Right hindlimb (tissue), 1 donor: ENCODE measurements at places on chromosomes 2 and 18.

DNA sequence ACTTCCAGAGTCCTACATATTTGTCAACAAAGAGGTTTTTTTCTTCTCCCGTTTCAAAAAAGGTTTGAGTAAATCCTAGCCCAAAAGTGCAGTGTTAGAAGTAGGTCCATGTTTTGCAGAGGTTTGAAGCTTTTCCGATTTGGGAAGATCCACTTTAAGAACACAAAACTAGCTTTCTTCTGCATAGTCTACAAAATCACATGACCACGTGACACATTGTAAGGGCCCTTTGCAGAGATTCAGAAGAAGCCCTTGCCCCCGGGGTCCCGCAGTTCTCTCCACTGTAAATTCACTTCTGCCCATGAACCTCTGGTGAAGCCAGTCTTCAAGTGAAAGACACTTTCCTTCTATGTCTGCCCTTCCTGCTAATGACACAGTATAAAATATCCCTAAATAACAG, 49.4 kb downstream of the PAX3 start:
- no peak for DNase-seq

- DNase-seq, result peak; percentile 26
Observed at GRCh38 chr2:40304340-40304739, 147.6 kb downstream of the SLC8A1 start.

DNA sequence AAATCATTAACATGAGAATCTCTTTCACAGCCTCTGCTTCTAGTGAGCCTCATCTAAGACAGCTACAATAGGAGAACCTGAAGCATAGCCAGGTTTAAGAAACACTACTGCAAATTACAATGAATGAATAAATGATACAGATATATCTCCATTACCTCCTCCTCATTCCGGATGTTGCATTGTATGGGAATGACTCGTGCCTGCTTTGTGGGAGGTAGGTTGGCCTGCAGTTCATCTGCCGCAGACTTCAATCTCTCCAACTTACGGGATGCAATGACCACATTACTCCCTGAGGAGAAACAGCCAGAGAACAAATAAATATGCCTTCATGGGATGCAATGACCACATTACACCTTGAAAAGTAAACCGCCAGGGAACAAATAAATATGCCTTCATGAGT, 15.4 kb downstream of the PECR start:
- no peak for DNase-seq

- no peak for DNase-seq
Observed at GRCh38 chr2:211722928-211723327, 815.7 kb downstream of the ERBB4 start.

GRCh38 chr2:46866770-46867246, 48.8 kb downstream of the MCFD2 start:
- no peak for DNase-seq

- DNase-seq, result peak; percentile 72
Observed at GRCh38 chr2:234771980-234772732, 179.7 kb upstream of the SH3BP4 start.

- DNase-seq, result no peak
Observed at GRCh38 chr2:155815851-155816250, 516.7 kb downstream of the NR4A2 start.

DNA sequence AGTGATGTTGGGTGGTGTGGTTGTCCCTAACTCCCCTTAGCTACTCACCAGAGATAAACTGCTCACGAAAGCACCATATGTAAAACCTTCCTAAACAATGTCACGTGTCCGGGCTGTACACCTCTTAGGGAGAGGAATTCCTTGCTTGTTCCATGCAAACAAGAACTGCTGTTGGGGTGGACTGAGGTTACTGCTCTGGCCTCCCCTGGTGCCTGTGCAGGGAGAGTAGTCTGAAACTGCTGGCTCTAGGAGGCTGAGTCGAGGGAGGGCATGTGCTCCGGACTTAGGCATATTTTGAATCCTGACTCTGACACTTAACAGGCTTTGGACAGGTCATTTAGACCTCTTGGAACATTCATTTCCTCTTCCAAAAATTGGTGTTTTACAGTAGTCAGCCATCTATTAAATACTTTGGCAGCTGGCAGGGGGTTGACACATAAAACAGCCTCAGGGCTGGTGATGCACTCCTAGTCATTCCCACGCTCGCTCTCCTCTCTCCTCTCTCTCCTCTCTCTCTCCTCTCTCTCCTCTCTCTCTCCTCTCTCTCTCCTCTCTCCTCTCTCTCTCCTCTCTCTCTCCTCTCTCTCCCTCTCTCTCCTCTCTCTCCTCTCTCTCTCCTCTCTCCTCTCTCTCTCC, 10.6 kb downstream of the THNSL2 start:
- DNase-seq, result no peak

DNA sequence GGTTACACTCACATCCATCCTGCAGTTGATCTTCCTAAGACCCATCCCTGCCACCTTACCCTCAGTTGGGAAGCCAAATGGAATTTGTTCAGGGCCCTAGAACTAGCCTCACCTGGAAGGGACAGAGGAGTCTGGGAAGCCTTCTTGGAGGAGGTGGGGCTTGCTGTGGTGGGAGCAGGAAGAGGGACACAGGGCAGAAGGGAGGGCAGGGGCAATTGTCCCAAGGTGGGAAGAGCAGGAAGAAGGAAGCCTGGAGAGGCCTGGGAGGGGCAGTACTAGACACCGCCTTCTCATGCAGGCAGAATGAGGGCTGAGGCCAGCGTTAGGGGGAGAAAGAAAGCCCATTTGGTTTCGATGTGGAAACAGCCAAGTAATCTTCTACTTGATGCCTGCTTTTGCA, 34.1 kb upstream of the ASPRV1 start:
- DNase-seq, result no peak

DNA sequence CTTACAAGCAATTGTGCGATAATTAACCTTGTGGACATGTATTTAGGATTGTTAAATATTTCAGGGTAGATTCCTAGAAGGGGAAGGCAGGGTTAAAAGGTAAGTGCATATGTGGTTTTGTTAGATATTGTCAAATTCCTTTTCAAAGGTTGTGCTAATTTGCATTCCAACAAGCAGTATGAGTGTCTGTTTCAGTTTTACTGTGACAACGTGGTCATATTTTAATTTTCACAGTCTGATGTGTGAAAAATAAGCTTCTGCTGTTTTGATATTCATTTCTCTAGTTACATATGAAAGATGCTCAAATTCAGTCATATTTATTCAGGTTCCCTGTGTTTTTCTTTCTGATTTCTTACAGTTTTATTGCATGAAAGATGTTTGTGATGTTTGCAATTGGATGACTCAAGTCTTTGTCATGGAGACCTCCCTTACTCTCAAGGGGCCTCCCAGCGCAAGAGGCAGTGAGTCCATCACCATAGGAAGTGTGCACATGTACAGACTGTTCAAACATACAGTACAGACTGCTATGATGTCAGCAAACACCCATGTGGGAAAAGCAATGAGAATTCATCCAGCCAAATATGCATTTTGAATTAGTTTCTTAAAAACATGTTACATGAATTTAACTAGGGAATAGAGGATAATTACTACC, 310.8 kb downstream of the GALR1 start:
- no peak for DNase-seq

DNA sequence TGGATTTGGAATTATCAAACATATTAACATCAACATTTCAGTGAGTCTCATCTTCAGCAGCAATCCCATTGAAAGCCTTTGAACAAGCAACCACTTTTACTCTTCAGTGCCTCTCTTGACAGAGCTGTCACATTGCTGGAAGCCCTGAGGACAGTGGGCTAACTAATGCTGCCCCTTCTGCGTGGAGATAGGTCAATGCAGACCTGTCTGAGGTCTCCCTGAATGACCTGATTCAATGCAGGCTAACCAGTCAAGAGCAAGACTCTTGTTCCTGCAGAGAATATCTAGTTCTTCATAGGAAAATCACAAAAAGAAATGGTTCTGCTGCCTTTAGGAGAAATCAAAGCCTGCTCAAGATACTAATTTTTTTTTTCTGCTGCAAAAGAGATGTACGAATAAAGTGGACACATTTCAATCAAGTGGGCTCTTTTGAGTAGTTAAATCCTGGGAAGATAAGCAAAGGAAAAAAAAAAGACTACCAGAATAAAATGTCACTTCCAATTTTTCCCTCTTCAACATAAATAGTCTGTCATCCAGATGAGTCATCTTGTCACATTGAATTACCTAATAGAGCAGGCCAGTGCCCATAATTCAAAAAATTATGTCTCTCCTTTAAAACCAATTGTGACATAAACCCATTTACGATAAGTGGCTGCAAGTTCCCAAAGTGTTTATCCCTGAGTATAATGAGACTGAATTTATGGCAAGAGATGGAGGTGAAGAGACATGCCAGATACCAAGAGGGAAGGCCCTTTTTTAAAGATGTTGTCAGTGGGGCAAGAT, 1269.0 kb upstream of the DDX18 start:
- DNase-seq, result no peak

DNA sequence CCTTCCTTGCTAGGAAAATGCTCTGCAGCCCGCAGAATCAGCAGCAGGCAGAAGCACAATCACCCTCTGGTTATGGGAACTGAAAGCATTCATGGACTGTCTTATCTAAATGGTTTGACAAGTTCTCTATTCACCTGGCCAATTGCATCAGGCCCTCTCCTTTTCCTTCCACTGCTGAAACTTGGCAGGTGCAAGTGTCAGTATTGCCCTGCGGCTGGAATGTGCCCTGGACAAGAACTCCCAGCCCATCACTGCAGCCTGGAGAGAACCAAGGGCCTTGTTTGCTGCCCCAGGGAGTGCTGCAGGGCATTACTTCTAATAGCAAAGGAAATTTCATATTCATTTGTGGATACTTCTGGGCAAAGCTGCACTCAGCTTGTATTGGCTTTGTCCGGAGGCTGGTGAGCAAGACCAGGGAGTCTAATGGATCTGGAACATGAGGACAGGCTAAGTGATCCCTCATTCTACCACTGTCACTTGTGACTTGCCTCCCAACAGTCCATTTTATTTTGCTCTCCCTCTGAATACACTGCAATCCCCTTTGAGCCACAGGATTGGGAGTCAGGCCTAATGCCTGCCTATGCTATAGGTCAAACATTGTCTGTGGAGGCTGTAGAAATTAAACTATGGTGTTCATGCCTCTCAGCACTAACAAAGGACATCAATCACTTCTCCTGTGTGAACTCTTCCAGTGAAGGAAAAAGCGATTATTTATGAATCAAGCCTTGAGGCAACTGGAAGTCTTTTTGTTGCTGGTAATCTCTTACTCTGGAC, 116.9 kb downstream of the LYPD6B start:
- DNase-seq, result no peak

GRCh38 chr2:158095912-158096311, 5.8 kb upstream of the UPP2 start:
- DNase-seq, result no peak

GRCh38 chr18:22822024-22822423, 111.1 kb upstream of the RBBP8 start:
- DNase-seq, result no peak

DNA sequence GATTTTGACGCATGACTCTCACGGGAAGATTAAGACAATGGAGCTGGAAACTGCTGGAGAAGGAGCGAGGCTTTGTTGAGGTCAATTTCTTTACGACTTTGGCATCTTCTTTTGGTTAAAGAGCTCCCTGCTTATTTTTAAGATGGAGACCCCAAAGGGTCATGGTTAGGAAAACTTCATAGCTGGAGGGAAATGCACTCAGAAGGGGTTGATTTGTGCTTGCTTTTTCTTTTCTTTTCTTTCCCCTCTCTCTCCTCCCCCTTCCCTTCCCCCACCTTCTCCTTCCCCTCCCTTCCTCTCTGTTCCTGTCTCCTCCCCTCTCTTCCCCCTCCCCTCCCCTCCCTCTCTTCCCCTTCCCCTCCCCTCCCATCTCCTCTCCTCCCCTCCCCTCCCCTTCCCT, 79.0 kb downstream of the TNP1 start:
- no peak for DNase-seq

DNA sequence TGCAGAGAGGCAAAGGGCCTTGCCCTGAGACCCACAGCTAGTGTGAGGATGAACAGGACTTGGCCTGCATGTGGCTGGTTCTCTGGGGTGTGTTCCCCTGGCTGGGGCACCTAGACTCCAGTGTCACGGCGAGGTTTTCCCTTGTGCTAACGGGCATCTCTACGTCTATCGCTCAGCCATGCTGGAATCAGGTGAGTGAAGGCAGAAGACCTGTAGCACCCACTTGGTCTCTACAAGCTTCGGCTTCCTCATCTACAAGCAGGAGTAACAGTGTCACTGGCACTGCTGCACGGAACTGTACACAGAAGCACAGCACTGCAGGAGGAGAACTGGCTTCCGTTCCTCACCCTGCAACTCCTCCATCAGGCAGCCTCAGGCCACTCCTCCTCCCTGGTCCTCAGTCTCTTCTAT, 30.6 kb downstream of the HS1BP3 start:
- no peak for DNase-seq

- DNase-seq, result no peak
Observed at GRCh38 chr2:131828164-131828561, 300.5 kb downstream of the CCDC74A start.

DNA sequence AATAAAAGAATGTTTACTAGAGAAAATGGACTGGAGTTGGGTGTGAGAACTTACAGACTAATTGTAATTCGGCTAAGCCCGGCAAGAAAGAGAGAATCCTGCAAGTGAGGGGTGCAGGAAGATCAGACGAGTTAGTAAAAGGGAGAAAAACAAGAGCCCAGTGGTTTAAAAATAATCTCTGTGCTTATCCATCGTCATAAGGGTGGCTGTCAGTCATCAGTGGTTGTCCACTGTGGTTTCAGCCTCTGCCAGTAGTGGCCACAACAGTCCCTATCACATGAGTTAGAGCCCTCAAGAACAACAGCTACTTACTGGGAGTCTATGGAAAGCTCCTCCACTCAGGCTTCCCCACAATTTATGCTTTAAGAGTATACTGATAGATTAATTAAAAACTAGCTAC, 239.8 kb downstream of the SETBP1 start:
- peak; percentile 39 for DNase-seq

- no peak for DNase-seq
Observed at GRCh38 chr2:202339071-202339870, 36.9 kb upstream of the BMPR2 start.
